ENCODE measurements at places on chromosomes 7 and 10.

GRCh38 chr10:46226232-46226631 lies 60.6 kb upstream of the ANTXRL start:
- no peak for DNase-seq

GRCh38 chr7:132309102-132309805 lies 267.0 kb downstream of the PLXNA4 start:
- no peak for DNase-seq

DNA sequence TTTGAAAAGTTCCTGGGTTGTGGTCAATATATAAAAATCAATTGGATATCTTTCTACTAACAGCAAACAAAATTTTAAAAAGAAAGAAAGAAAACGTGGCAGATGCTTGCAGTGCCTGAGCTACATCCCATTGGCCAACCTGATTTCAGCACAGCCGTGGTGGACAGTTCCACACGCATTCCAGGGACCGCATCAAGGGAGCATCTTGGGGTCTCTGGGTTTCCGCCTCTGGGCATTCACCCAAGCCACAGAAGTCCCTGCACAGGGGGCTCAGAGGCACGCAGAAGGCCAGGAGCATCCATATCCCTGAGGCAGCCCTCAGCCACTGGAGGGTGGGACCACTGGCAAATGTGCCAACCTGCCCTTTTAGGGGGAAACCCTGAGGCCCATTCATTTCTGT lies 254.5 kb upstream of the RNF32 start:
- no peak for DNase-seq

- no peak for DNase-seq
These were observed 277.8 kb downstream of the FRMD4A start for GRCh38 chr10:14052931-14053330.

- DNase-seq = no peak
These were observed 767 bp downstream of the EIF4EBP2 start for GRCh38 chr10:70404787-70405036.

GRCh38 chr7:68458010-68458908 lies 1140.0 kb upstream of the AUTS2 start:
- DNase-seq = no peak

DNA sequence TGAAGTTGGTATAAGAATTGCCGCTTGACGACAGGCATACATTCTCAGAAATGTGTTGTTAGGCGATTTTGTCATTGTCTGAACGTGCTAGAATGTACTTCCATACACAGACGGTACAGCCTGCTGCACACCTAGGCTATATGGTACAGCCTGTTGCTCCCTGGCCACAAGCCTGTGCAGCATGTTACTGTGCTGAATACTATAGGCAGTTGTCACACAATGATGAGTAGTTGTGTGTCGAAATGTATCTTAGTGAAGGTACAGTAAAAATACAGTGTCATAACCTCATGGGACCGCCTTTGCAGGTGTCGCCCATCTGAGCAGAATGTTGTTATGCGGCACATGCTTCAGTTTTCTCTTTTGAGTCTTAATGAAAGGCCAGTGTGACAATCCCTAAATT lies 66.5 kb downstream of the SHH start:
- DNase-seq = no peak

DNA sequence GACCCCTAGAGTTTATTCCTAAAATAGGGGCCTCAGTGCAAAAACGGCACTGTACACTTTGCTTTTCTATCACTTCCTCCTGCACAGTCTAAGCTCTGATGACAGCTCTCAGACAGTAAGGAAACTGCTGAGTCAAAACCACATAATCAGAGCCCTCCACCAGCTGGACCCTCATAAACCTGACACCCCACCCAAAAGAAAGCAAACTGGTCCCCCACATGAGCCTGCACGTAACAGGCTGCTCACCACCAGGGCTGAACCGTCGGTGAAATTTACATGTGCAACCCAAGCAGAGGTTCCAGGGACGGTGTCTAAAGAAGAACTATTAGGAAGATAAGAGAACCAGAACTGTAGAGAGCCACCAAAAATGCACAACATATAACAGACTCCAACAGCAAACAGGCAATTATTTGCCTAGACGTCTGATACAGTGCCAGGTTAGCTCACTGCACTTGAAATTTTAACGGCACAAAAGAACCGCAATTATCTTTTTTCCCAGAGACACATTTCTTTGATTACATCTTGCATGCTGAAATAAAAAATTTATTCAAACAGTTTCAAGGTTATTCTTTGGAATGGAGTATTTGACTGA lies 19.6 kb downstream of the SGMS1 start:
- no peak for DNase-seq

DNA sequence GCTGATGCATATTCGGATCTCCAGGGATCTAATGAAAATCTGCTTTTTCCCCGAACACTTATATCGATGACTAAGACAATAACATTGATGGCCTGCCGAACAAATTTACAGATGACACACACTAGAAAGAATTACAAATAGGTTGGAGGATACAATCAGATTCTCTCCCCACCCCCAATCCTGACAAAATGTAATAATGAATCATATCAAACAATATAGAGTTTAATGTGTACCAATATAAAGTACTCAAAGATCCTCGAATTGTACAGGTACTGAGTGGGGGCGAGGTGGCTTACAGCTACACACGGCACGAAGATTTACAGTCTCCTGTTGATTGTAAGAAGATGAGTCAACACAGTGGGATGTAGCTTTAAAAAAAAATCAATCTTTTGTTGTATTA lies 182.7 kb upstream of the MKLN1 start:
- DNase-seq = no peak

GRCh38 chr10:1650542-1651269 lies 86.6 kb downstream of the ADARB2 start:
- DNase-seq = no peak

DNA sequence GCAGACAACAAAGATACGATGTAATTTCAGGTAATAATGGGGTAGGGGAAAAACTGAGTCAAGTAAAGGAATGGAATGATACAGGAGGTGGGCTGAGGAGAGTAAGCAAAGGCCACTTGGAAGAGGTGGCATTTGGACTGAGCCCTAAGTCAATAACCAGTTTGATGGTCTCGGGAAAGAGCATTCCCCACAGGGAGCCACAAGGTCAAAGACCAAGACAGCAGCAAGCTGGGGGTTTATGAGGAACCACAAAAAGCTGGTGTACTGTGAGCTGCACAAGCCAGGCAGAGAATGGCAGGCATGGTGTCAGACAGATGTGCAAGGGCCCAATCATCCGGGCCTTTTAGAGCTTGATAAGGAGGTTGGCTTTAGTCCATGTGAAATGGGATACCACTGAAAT lies 98.7 kb downstream of the NOC3L start:
- DNase-seq = no peak

DNA sequence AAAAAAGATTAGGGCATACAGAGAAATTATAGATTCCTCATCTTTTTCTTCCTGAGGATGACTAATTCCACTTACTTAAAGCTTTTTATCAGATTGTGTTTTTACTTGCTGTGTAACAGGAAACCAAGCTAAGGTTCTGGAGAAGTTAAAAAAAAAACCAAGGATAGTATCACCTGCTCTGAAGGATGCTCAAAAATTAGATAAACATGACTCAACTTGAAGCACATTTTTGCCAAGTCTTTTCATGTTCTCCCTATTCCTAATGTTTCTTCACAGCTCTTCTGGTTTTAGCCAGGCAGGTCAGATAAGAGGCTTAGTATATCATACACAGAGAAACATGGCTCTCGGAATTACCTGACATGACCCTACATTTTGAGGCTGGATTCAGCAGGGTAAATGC lies 90.3 kb downstream of the CPEB3 start:
- no peak for DNase-seq

GRCh38 chr10:33391611-33392465 lies 57.4 kb upstream of the NRP1 start:
- DNase-seq = no peak

GRCh38 chr7:130458257-130458656 lies 17.4 kb upstream of the CEP41 start:
- DNase-seq = no peak

- DNase-seq = no peak
These were observed 756.3 kb downstream of the AUTS2 start for GRCh38 chr7:70354409-70355169.

- no peak for DNase-seq
These were observed 216.6 kb downstream of the MAD1L1 start for GRCh38 chr7:2016021-2016631.

DNA sequence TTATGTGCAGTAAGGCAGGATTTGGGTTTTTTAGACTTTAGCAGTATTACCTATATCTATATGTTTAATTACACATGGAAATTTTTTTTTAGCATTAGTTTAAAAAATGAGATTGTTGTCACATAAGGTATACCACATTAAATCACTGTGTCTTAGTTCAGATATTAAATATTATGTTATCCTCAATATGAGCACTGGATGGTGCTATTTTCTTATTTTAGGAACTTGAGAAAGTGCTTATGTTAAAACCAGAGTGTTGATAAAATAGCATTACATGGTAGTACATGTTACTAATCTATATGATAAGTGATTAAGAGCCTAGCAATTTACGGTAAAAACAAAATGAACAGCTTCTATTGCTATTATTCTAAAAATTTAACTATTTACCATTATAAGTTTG lies 28.8 kb downstream of the MIOS start:
- DNase-seq = no peak

- DNase-seq = no peak
These were observed 18.0 kb downstream of the PLEKHA8 start for GRCh38 chr7:30046127-30046770.

GRCh38 chr10:102444851-102445250 lies 6.5 kb downstream of the C10orf95 start:
- no peak for DNase-seq

DNA sequence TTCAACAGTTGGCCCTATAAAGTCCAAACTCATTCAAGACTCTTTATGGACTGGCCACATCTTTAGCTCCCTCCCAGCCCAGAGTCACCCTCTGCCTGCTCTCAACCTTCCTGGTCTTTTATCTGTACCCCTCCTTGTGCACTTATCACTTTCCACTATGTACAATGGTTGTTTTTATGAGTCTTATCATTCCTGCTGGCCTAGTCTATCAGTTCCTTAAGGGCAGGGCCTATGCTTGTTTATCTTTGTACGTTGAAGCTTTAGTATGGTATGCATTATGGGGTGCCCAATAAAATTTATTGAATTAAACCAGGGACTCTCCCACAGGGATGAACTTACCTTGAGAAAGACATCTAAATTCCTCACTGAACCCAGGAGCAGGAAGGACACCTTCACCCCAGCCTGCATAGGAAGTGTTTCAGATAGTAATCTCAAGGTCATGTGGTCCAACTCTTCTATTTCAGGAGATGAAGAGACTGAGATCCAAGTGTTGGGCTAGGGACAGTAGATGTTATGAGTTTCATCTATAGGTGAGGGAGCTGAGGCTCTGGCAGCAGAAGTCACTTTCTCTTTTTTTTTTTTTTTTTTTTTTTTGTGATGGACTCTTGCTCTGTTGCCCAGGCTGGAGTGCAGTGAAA lies 13.3 kb upstream of the PDCD4 start:
- no peak for DNase-seq

- no peak for DNase-seq
These were observed 182.1 kb upstream of the NAMPT start for GRCh38 chr7:106466867-106467266.

DNA sequence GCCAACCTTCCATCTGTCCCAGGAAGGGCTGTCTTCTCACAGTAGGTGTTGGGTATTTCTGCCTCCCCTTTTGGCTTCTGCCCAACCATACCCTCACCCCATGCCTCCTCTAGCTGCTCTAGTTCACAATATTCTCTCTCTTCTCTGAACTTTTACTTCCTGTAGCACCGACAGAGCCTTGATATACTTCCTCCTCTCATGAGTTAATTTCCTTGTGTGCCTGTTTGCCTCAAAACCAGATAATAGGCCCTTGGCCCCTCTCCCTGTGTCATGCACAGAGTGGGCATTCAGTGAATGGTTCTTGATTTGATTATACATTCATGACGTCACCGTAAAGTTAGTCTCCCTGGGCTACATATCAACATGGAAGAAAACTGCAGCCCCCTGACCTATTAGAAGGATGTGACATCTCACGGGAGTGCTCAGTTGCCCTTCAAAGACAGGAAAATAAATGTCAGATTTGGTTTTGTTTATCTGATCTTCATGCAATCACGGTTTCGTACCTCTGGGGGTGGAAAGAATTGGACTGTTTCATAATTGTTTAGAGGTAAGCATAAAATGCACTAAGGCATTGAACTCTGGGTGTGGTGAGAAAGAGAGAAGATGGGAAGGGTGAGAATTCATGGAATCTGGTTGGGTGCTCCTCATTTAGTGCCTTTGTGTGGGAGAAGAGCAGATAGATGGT lies 127.7 kb downstream of the ITIH5 start:
- no peak for DNase-seq

DNA sequence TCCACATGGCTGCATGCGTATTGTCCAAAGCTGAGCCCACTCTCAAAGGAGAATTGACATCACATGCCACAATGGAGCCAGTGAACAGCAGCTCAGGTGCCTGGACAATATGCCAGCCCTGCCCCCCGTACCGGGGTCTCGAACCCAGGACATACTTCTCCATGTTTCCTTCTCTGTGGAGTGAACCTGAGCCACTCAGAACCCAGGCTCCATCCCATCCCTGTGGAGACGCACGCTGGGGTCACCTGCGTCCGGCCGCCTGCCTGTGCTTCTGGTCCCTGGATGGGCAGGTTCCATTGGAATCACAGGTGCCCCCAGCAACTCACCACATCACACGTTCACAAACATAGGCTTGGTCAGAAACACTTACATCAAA lies 229.8 kb downstream of the DNAJB6 start:
- DNase-seq = no peak

GRCh38 chr10:102241032-102241443 lies 274 bp downstream of the PITX3 start:
- no peak for DNase-seq
